ENCODE measurements at places on chromosomes 13 and 19.

DNA sequence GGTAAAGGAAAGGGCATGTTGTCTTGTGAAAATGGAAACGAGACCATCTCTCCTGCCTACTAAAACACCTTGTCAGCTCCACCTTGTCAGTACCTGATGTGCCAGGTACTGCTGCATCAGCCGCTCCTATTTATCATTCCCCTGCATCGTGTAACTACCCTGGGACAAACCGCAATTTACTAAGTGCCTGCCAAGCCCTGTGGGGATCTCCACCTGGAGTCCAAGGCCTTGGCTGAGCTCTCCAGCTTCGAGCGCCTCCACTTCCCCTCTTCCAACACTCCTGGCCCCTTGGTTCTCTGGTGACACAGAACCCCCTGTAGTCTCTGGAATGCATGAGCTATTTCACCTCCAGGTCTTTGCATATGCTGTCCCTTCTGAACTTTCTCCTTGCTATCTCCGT is 25.9 kb upstream of the CCNP start:
- DNase-seq, result no peak

DNA sequence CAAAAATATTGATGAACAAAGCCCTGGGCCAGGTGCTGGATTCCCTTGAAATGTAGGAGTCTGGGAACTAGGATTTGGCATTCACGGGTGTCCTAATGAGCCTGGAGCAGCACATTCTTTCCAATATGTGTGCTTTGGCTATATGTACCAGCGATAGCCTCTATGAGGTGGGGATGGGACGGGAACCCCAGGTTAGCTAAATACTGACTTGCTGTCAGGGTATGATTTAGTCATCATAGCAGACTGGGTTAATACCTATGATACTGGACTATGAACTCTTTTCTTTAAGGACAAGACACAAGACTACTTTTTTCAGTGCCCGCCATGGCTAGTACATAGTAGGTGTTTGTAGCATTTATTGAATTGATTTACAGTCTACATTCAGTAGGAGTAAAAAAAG is 152.7 kb downstream of the KCNRG start:
- DNase-seq, result no peak

DNA sequence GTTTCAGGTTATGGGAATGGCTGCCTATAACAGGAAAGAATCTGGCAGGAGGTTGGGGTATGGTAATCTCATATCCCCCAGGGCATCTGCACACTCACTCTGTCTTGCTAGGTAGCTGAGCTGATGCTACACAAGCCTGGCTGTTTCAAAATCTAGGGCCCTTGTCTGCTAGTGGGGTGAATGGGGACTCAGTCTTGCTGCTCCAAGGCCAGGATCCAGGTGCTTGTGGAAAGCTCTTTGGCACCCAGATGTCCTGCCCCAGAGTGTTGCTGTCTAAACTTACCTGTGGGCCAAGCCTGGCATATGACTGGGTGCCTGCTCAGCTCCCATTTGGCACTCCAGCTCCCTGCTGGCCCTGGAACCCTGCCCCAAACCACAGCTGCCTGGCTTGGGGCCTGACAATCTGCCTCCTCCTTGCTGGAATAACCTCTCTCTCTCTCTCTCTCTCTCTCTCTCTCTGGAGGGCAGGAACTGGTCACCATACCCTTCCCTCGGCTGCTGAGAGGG is 158.1 kb upstream of the TSC22D1 start:
- DNase-seq, result no peak

DNA sequence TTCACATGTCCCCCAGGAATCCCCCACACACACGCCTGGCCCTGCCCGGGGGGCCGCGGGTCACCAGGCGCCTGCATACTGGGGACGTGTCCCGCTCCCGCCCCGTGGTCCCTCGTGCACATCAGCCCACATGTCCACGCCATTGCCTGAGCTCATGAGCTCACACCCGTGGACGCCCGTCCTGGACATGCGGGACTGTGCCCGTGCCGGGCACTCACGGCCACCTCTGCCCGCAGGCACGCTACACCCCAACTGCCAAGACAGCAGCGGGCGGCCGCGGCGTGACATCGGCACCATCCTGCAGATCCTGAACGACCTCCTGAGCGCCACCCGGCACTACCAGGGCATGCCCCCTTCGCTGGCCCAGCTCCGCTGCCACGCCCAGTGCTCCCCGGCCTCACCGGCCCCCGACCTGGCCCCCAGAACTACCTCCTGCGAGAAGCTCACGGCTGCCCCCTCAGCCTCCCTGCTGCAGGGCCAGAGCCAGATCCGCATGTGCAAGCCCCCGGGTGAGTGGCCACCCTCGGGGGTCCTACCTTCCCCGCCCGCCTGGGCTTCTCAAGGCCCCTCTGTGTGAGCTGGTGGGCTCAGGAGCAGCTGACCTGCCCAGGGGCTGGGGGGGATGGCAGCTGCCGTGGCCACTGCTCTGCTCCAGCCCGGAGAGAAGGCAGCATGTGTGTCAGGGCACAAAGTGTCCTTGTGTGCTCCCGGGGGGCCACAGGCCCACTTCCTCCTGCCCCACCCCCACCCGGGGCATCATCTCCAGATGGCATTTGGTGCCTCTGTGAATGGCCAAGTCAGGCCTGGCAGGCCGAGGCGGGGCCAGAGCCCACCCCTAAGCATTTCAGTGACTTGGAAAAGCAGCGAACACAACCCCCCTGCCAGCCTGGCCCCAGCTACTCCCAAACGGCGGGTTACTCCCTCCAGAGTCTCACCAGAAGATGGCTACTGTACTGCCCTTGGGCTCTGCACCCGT is 7.1 kb downstream of the MIDN start:
- DNase-seq, result no peak

DNA sequence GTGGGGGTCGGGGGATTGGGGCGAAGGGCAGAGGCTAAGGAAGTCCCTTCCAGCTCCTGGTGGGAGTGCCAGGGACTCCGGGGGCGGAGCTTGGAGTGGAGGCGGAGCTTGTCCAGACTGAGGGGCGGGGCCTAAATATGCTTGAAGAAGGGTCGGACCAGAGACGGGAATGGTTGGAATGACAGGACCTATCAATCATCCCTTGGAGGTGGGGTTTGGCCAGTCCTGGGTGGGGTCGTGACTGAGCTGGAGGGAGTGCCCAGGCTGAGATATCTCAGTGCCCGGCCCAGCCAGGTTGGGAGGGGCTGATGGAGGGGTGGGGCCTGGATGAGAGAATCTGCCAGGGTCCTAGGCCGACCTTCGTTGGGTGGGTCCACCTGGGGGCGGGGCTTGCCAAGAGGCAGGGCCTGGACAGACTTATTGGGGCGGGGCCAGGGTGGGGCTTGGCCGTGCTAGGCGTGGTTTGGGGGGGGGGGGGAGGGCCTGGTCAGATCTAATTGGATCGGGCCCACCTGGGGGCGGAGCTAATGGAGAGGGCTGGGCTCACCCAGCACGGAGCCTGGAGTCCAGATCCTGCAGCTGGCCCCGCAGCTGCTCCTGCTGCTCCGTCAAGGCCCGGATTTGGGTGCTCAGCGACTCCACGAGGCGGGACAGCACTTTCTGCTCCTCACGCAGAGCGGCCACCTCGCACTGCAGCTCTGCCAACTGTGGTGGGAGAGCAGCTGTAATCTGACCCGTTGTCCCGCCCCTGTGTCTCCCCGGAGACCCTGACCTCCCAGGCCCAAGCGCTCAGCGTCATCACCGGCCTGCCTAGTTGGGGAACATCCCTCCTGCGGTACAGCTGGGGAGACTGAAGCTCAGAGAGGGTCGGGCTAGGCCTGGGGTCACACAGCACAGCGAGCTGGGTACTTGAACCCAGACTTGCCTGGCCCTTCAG is 2.6 kb upstream of the WIZ start:
- no peak for DNase-seq

DNA sequence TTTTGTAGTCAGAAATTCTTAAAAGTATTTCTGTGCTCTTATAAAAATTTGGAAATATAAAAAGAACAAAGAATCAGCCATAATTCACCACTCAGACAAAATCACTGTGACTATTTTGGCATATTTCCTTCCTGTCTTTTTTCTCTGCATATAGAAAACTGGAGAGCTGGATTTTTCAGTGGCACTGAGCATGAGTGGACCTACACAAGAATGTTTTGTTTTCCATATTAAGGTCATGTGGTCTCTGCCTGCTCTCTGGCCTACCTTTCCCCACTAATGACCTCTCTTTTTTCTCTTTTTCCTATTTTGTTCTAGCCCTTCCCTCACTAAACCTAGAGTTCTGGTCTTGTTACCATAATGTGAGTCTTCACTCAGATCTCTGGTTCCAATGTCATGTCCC is 17.6 kb upstream of the USP12 start:
- DNase-seq, result no peak

DNA sequence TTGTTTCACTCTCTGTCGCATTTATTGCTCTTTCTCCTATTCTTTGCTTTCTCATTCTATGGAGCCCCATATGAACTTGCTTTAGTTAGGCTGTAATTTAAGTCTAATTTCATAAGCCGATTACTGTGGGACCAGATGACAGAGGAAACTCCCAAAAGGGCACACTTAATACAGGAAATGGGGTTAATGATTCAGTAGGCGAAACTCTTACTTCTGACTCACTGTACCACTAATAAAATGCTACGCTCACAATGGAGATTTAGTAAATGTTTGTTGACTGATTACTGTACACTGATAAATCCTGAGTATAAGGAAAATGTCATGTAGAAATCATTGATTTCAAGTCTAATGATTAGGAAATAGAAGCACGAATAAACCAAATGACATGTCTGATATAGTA is 276.4 kb downstream of the KLF5 start:
- DNase-seq, result peak; percentile 43

- no peak for DNase-seq
Measured at GRCh38 chr13:32838945-32839344, 177.3 kb upstream of the KL start.

- no peak for DNase-seq
Measured at GRCh38 chr13:72186730-72187422, 319.9 kb upstream of the DACH1 start.

DNA sequence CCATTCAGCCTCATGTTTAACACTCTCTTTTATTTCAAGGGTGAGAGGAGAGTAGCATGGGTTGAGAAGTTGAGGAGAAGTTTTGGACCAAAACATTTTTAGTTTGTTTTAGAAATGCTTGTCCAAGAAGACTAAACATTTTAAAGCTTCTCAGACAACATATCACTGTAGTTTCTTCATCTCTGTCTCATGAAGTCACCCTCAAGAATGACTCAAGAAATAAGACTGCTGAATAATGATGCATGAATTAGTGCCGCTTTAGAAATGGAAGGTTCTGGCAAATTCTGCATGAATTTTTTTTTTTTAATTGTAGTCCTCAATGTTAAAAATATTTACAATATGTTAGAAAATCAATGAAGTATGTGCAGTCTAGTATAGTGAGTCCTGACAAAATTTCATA is 422.7 kb upstream of the ARGLU1 start:
- no peak for DNase-seq

GRCh38 chr13:99257291-99257690 is 888 bp downstream of the GPR18 start:
- no peak for DNase-seq

DNA sequence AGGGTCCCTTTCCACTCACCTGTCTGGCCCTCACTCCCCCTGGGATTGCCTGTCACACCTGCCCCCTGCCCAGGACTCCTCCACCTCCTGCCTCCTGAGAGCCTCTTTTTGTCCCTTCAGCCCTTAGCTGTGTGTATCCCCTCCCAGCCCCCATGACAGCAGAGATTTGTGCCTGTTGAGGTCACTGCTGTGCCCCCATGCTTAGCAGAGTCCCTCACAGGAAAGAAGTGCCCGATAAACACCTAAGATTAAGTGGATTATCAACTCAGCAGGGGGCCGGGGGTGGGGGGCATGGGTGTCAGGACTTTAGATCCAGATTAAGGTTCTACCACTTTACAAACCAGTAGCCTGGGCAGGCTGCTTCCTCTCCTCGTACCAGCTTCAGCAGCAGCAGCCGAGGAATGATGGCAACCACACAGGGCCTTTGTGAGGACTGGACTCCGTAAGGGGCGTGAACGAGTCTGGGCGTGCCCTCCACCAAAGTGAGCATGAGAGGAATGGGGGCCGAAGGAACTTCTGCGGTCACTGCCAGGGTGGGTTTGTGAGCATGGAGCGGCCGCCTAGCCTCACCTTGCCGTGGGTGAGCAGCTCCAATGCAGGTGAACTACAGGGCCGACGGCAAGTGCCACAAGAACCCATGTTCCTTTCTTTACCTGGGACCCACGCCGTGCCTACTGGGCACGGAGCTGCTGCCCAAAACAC is 36.1 kb downstream of the ZNF787 start:
- no peak for DNase-seq

- DNase-seq, result no peak
Measured at GRCh38 chr19:17454576-17455071, 6.1 kb downstream of the NXNL1 start.

DNA sequence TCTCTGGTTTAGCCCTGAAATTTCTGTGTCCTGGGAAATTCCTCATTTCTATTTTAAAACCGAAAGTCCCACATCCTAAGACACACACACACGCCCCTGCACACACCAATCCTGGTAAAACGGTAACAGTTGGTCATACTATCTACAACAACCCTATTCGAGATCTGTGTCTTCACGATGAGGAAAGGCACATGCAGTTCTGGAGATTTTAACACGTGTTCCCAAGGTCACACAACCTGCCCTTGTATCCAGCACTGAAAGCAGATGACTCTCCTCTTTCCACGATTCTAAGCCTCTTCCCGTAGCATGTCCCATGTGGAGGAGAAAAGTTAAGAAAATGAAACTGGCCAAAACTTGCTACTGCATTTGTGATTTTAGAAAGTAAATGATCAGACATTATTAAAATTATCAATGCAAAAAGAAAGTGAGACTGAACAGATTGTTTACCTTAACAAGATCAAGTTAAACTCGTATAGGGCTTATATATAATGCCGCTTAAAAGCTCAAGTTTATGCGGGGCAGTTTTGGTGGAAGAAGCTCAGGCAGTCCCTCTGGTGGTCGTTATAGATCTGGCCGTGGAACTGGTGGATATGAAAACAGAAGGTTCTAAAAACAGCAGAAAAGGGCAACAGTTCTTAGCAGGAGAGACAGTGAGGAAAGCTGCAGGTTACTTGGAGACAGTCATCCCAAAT is 32.7 kb downstream of the VSTM1 start:
- no peak for DNase-seq

DNA sequence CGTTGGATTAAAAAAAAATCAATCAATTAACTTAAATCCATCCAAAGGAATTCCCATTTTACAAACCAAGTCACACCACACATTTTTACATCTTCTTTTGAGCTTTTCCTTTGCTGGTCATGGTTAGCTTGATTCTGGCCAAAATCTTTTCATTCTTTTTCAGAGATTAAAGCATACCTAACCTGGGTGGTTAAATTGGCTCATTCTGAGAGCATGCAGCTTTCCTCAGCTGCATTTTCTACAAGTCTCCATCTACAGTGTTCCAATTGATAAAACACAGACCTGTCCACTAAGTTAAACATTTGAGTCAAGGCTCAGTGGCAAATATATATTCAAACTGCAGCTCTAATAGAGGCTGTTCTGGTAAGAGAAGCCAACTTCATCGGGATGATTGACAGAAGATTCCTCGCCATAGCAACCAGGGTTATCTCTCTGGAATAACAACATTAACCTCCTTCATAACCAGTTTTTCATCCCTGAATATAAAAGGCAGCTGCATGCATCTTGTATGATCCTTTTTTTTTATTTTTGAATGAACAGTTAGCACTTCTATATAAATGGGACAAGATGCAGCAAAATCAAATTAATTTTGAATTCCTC is 106.2 kb downstream of the DNAJC15 start:
- no peak for DNase-seq

- DNase-seq, result no peak
Measured at GRCh38 chr13:52868190-52868589, 19.8 kb upstream of the PCDH8 start.

Data from HS-5 (cell line).